Posterior vena cava (tissue), 2 donors: ENCODE measurements at places on chromosomes 11 and 22. TPM values are rescaled to one million over a fixed set of nuclear protein-coding genes. Genes with fewer than 3 reads are reported as not detected.

Gene PCNX3
- 22.6 TPM for total RNA-seq

Gene IGLL1
- total RNA-seq: not detected

Gene MMP1
- 0.46 TPM for total RNA-seq

Gene MUC6
- total RNA-seq: not detected

- DNase-seq: no peak
Observed at GRCh38 chr11:132037956-132038355, 667.5 kb downstream of the NTM start.

DNA sequence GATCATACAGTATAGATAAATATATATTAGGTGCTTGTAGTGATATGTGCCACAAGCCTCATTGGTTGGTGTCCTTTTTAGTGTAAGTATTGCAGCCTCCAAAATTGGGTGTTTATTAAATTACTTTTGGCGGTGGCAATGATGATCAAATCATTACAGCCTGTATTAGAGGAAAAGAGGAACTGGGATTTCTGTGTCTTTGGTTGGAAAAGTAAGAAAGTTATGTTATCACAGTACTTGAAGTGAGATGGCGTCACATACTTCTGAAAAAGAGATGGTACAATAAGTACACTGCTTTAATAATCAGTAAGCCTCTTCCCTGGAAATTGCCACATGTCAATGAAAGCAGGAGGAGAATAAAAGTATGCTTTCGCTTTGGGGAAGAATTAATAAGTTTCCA lies 523 bp upstream of the MPZL3 start:
- DNase-seq: no peak

DNA sequence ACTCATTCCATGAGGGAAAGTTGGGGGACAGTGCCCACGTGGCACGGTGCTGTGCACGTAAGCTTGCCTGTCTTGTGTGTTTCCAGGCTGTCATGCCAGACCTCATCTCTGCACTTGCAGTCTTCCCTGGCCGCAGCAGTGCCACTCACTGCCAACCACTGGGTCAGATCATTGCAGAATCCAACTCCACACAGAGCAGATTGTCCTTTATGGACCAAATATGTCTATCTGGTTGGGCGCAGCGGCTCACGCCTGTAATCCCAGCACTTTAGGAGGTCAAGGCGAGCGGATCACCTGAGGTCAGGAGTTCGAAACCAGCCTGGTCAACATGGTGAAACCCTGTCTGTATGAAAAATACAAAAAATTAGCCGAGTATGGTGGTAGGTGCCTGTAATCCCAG lies 4.4 kb upstream of the PPARA start:
- no peak for DNase-seq
